ENCODE measurements at places on chromosomes 2 and 18.

DNA sequence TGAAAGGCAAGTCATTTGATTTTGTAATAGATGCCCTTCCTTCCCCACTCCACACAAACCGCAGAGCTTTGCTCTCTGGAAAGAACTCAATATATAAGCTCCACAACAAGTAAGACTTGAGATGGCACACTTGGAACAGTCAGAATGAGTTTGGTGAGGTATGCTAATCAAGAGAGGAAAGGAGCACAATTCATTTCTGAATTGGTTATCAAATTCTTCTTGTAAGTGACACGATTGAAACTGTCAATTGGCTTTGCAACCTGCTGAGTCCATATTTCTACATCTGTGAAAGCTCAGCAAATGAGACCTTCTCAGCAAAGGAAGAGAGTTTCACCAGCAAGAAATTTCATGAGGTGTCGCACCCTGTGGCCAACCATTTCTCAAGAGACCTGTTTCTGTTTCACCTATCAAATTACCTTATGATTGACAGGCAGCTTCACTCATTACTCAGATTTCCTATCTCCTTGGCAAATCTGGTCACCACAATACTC, 19.1 kb downstream of the CTLA4 start:
- DNase-seq: no peak

DNA sequence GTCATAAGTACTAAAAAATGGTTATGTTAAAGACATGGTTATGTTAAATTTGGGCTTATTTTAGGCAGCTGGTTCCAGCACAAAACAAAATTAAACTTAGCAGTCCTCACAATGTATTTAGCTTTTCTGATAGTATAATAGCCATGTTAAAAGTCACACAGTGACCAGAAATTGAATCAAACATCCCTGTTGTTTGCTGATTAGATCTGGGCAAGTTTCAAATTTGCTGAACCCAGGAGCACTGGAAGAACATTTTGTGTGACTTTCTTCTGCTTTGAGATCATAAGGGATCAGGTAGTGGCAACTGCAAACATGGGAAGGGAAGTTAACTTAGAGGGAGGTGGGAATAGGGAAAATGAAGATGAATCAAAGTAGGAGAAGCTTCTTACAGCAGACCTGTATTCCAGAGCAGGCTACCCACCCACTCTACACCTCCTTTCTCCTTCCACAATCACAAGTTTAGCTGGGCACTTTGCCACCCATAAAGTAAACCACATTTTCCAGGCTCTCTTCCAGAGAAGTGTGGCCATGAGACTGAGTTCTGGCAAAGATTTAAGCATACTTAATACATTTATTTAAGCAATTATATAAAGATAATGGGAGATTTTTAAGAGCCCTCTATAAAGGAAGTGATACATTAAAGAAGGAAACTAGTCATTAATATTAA, 616.1 kb upstream of the LRATD1 start:
- DNase-seq: no peak

GRCh38 chr2:109428281-109428680, 185.5 kb downstream of the SEPTIN10 start:
- no peak for DNase-seq

GRCh38 chr18:75727456-75727855, 300.0 kb upstream of the SMIM21 start:
- DNase-seq: no peak

GRCh38 chr18:13579874-13580273, 146.5 kb downstream of the FAM210A start:
- DNase-seq: no peak

GRCh38 chr2:180647221-180647620, 333.2 kb upstream of the UBE2E3 start:
- no peak for DNase-seq

- no peak for DNase-seq
Observed at GRCh38 chr2:69578198-69578540, 65.4 kb downstream of the AAK1 start.

- no peak for DNase-seq
Observed at GRCh38 chr2:38702413-38702812, 36.5 kb downstream of the GALM start.

DNA sequence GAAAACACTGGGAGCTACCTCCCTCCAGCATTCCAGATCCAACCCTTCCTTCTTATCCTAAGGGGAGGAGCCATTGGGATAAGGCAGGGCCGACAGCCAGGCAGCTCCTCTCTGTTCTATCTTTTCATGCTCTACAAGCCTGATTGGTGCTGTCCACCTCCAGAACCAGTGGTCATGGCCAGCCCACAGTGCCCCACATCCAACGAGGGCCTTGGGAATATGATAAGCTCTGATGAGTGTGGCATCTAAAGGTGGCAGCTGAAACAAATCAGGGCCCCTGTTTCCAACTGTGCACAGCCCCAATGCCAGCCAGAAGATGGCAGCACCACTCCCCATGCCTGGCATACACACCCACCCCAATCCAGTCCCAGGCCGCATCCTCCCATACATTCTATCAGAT, 329.3 kb downstream of the C1D start:
- peak; percentile 4 for DNase-seq

- no peak for DNase-seq
Observed at GRCh38 chr2:190838492-190838910, 42.1 kb upstream of the GLS start.

DNA sequence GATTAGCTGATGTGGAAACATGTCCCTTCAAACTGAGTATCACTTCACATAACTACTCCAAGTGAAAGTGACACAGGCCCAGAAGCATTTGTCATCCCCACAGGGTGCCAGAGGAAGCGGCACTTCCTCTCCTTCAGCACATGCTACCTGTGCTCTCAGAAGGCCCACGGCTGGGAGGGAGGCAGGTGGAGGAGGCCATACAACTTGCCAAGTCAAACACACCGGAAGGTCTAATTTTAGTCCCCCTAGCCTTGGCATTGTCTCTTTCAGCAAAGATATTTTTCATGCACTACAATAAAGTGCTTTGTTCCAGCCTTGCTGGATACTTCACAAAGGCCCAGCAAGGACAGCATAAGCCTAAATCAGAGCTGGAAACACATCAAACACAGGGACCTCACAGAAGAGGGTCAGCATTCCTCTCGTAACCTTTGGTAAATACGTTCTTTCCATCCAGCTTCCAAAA, 38.0 kb downstream of the VSNL1 start:
- DNase-seq: no peak

DNA sequence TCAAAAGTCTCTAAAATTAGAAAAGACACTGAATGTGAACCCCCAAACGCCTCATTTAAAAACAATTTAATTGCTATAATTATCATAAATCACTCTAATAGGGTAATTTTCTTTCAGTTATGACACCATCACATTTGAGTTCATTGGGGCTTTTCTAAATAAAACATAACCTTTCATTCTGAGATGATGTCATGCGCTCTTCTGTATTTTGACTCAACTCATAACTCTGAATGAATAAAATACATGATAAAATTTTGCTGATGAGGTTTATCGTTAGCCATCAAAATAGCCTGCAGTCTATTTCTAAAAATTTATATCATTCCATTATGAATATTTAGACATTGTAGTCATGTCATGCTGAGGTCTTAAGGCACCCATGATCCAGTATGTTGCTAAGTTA, 1099.7 kb downstream of the SUCLG1 start:
- no peak for DNase-seq

DNA sequence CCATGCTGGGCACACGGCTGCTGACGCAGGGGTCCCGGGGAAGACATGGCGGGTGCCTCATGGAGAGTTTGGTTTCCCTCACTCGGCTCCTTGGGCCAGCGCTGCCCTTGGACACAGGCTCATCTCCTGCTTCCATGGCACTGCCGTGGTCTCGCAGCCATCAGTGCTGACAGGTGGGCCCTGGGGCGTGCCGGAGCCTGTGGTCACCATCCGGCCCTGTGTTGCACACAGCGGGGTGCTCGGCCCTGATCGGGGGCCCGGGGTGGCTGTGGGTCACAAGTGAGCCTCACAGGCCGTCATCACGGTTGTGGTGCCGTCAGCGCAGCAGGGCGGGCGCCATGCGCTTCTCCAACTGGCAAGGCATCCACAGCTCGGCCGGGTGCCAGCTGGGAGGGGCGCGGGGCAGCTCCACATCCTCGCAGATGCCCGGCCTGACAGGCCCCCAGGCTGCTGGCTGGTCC, 582 bp downstream of the RTP5 start:
- DNase-seq: no peak

DNA sequence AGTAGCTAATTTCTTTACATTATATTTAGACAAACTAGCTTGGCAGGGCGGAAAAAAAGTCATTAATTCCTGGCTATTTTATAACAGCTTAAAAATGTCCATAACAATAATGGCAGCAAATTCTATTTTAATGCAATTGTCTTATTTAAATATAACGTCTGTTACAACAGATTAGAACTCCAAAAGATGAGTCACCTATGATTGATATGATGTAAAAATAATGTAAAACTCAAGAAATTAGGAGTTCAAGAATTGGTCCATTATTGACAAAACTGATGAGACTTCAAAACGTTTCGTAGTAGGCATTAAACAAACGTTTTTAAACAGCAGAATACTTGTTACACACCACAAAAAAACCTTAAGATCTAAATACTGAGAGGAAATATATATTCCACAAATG, 2.7 kb downstream of the XPO1 start:
- DNase-seq: no peak

DNA sequence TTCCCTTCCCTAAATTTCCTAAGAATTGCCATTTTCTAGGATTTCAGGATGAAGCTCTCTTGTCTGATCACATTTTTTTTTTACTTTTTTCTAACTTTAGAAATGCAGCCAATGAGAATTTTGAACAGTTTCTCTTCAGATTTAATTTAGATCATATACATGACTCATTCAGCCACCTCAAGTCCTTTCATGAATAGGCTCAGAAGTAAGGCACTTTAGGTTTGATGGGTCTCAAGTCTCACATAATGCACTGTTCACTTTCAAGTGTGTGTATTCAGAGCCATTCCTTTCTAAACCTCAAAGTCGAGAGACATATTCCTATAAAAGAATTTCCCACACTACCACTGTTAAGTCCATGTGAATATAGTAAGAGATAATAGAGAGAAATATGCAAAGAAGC, 614.1 kb upstream of the VRK2 start:
- no peak for DNase-seq

GRCh38 chr2:121483846-121484245, 46.8 kb upstream of the RNU4ATAC start:
- no peak for DNase-seq

- no peak for DNase-seq
Observed at GRCh38 chr2:36356990-36357846, 1.6 kb downstream of the CRIM1 start.

DNA sequence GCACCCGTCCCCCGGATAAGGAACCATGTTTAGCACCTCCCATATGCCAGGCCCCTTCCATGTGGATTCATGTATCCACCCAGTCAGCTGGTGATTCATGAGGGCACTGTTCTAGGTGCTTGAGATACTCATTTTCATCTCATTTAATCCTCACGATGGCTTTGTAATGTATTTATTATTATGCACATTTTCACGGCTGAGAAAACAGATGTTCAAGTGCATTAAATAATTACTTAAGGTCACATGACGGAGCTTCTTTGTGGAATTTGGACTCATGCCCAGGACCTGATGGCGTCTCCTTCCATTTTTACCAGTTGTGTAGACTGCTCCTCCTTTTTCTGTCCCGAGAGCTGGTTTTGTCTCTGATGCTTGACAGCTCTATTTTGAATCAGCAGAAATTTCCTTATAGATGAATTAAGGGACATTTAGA, 72.2 kb upstream of the RBM44 start:
- DNase-seq: no peak

DNA sequence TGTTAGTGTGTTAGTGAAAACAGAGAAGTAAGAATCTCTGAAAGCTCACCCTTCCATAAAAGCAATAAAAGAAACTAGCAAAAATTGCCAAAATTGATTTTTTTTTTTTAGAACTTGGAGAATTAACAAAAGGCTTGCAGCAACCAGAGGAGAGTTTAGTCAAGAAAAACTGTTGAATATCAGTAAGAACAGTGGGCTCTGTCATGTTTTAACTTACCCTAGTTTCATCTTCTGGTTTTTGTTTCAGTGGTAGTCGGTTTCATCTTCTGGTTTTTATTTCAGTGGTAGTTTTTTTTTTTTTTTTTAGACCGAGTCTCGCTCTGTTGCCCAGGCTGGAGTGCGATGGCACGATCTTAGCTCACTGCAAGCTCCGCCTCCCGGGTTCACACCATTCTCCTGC, 580.9 kb downstream of the NYAP2 start:
- no peak for DNase-seq

DNA sequence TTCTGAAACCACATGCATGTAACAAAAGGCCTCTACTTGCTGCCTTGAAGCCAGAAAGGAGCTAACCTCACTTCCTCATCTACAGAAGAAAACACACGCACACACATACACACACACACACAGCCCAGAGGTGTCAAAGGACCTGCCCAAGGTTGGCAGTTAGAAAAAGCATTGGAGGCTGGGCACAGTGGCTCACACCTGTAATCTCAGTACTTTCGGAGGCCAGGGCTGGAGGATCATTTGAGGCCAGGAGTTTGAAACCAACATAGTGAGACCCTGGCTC, 125.9 kb upstream of the RNF152 start:
- DNase-seq: no peak

- no peak for DNase-seq
Observed at GRCh38 chr2:228602288-228602687, 420.8 kb upstream of the SPHKAP start.
